ENCODE measurements at places on chromosomes 7 and 10. TPM values are rescaled to one million over a fixed set of nuclear protein-coding genes. Genes with fewer than 3 reads are reported as not detected.

SFTPA1 gene
- total RNA-seq: not detected

SYT15 gene
- total RNA-seq: 0.99 TPM

GIMAP4 gene
- 418 TPM for total RNA-seq

SRRM3 gene
- not detected for total RNA-seq

COX15 gene
- total RNA-seq: 31.1 TPM

GRID2IP gene
- total RNA-seq: 0.47 TPM

TMEM273 gene
- 30.4 TPM for total RNA-seq

HMX2 gene
- total RNA-seq: not detected

PNLIPRP2 gene
- not detected for total RNA-seq

SH2D4B gene
- 0.17 TPM for total RNA-seq

MMP21 gene
- 0.61 TPM for total RNA-seq

CISD1 gene
- 15.8 TPM for total RNA-seq

FGL2 gene
- 2.9 TPM for total RNA-seq

ASL gene
- total RNA-seq: 13.7 TPM

BICC1 gene
- total RNA-seq: not detected
